Putamen (tissue), 1 donor: ENCODE measurements at places on chromosomes 2 and 18.
A peak's percentile ranks its signal among the peaks of the same experiment; 100 is the strongest.

GRCh38 chr18:27860701-27861107 lies 316.2 kb downstream of the CDH2 start:
- DNase-seq = no peak

- no peak for DNase-seq
These were observed 53.3 kb downstream of the ZNF236 start for GRCh38 chr18:76875390-76876325.

- no peak for DNase-seq
These were observed 7.0 kb upstream of the FAM98A start for GRCh38 chr2:33606100-33606499.

- DNase-seq = no peak
These were observed 91.5 kb upstream of the NRP2 start for GRCh38 chr2:205590759-205591158.

- no peak for DNase-seq
These were observed 90.6 kb downstream of the SNTG2 start for GRCh38 chr2:1041012-1041805.

DNA sequence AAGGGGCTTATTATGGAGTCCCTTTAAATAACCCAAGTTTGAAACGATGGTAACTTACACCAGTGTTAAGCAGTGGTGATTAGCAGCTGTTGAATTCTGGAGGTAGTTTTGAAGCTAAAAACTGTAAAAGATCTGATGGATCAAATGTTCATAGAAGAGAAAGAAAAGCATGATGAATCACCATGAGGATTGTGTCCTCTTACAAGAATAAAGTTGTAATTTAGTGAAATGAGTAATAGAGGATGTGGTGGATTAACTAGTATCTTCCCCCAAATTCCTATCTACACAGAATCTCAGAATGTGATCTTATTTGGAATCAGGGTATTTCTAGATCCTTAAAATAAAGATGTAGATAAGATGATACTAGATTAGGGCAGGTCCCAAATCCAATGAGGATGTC lies 1138.2 kb upstream of the TMEFF2 start:
- DNase-seq = no peak

- peak; percentile 88 for DNase-seq
These were observed 50.9 kb downstream of the HS1BP3 start for GRCh38 chr2:20599861-20600461.

- no peak for DNase-seq
These were observed 29.8 kb downstream of the MAPRE3 start for GRCh38 chr2:27000228-27000627.

GRCh38 chr2:156332284-156332533 lies 312 bp downstream of the NR4A2 start:
- DNase-seq = no peak

DNA sequence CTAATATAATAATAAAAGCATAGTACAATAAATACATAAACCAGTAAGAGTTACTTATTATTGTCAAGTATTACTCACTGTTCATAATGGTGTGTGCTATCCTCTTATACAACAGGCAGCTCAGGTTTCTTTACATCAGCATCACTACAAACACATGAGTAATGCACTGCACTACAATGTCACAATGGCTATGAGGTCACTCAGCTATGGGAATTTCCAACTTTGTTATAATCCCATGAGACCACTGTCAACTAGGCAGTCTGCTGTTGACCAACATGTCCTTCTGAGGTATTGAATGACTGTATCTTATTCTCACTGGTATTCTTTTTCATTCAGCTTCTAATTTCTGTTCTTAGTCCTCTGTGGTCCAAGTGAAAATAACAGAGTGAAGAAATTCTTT lies 250.4 kb upstream of the DSEL start:
- DNase-seq = no peak

DNA sequence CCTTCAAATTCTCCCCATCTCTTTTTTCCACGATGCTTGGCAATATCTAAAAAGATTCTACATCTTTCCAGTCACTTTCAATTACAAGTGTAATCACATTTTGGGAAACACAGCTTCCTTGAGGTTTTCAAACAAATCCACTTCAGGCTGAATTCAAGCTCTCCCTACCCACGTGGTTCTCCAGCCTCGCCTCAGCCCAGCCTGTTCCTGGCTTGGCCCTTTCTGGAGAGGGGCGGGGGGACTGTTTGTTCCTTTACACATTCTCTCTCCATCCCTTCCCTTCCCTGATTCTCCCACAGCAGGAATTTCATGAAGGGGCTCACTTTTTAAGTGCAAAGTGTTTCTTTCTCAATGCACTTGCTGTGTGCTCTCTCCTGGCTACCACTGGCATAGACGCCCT lies 226.3 kb upstream of the SOX11 start:
- DNase-seq = no peak

- no peak for DNase-seq
These were observed 100.4 kb downstream of the KLHL14 start for GRCh38 chr18:32672398-32672797.

DNA sequence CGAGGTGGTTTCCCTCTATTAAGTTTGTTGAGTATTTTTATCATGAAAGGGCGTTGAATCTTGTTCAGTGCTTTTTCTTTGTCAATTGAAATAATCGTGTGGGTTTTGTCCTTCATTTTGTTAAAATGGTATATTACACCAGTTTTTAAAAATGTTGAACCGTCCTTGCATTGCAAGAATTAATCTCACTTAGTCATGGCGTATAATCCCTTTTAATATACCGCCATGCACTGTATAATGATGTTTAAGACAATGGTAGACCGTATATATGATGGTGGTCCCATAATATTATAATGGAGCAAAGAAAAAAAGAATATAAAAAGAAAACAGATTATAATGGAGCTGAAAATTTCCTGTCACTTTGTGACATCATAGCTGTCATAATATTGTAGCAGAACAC lies 50.6 kb downstream of the CCDC138 start:
- no peak for DNase-seq
